ENCODE measurements at places on chromosomes 16 and 17. TPM values are rescaled to one million over a fixed set of nuclear protein-coding genes. Genes with fewer than 3 reads are reported as not detected.

- DNase-seq, result no peak
Measured at GRCh38 chr17:41476866-41477815, 3.8 kb downstream of the KRT35 start.

DNA sequence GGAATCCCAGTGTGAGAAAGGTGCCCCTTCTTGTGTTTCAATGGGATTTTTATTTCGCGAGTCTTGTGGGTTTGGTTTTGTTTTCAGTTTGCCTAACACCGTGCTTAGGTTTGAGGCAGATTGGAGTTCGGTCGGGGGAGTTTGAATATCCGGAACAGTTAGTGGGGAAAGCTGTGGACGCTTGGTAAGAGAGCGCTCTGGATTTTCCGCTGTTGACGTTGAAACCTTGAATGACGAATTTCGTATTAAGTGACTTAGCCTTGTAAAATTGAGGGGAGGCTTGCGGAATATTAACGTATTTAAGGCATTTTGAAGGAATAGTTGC lies 567 bp downstream of the UBB start:
- no peak for DNase-seq

GRCh38 chr17:43860077-43860725 lies 13.2 kb downstream of the CD300LG start:
- no peak for DNase-seq

UTP18 gene
- 21.0 TPM for total RNA-seq

DNA sequence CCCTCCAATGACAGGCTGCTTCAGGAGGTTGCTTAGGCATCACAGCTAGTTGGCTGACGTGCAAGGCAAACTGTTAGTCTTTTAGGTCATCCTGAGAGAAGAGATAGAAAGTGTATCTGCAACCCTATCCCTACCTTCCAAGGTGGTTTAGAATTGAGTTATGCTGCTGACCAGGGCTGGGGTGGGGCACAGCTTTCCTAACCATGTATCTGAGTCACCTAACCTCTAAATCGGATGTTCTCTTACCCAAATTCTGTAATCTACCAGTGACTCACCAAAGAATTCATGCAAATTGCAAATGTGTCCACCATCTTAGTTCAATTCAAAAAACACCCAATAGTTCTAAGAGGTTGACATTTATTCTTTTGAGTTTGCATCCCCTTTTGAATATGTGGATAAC lies 107.2 kb upstream of the DYNLRB2 start:
- DNase-seq, result no peak

DNA sequence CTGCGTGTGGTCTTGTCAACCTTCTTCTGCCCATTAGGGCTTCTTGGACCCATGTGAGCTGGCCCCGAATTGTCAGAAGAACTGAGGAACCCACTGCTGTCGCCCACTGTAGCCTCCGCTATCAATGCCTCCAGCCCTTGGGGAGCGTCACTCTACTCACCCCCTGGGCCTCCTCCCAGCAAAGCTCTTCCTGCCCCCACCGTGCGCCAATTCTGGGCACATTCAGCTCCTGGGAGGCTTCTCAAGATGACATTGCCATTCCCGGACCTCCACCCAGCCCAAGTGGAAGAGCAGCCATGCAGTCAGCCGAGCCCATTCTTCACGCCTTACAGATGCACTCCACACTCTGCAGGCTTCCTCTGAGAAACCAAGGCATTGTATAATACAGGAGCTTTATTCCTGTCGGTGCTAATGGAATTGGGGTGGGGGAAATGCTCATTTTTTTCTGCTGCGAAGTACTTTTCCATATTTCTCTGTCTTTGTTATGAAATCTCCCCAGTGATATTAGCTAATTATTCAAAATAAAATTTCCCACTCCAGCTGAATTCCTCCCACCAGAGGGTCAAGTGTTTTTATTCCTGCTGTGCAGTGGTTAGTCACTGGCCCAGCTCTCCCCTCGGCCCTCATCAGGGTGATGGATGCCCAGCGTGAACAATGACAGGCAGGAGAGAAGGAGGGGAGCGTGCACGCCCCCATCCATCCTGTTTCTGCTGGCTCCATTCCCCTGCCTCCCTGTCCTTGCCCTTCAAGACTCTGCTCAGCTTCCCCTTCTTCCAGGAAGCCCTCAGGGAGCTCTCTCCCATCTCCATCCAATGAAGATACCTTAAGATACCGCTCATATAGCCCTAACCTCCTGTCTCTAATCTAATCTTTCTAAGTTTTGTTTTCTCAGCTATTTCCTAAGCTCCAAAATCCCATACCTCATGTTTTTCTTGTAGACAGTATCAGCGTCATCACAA lies 87.7 kb downstream of the C16orf95 start:
- DNase-seq, result no peak

GRCh38 chr17:36817483-36818048 lies 119.7 kb upstream of the LHX1 start:
- DNase-seq, result no peak

- DNase-seq, result no peak
Measured at GRCh38 chr17:67974598-67975066, 21.6 kb downstream of the C17orf58 start.

DNA sequence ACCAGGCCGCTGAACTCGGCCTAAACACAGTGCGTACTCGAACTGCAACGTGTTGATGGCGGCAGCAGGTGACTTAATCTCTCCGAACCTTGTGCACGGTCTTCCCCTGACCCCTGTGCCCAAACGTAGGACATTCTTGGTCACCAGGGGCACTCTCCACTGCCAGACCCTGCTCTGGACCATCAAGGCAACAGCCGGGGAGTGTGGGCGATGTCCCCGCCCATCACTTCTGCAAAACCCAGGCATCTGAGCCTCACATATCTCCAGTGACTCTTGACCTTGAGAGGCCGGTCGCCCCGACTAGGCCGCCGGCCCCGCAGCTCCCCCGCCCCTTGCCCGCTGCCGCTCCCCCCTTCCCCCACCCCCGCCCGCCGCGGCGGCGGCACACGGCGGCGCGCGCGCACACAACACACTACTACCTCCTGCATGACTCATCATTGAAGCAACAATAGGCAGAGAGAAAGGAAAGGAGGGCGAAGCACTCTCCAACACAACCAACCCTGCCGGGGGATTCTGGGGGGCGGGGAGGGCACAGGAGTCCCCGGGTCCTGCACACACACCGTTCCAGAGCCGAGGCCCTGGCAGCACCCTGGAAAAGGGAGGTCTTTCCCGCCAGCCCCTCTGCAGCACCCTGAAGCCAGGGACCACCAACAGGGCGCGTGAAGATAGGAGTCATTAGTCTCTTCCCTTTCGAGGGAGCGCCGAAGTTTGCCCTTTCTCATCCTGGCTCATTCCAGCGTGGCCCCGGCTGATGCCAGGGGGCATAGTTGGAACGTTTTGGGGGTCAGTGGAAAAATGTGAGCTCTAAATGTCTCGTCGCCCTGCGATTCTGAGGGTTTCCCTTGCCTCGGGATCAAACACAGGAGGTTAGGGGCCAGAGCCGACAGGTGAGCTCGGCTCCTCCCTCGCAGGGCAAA lies 1.9 kb downstream of the MNT start:
- peak; percentile 74 for DNase-seq

TBC1D3C gene
- total RNA-seq, result not detected

GRCh38 chr17:55699181-55699860 lies 23.3 kb downstream of the TMEM100 start:
- no peak for DNase-seq

DNA sequence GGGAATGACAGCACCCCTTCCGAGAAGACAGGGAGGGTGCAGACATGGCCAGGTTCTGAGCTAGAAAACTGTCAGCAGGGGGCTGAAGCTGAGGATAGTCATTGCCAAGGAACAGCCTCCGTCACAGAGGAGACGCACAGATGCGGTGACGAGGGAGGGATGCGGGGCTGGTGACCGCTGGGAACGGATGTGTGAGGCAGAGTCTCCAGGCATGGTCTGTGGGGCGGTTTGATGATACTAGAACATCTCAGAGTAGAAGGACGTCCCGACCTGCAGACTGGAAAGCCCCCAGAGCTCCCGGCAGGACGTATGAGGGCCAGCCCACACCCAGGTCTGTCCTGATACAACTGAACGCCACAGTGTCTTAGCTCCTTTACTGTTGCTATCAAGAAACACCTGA lies 1.8 kb upstream of the CSNK1D start:
- DNase-seq, result no peak

ZNF689 gene
- 5.7 TPM for total RNA-seq

- DNase-seq, result no peak
Measured at GRCh38 chr16:27112093-27112811, 45.5 kb downstream of the C16orf82 start.

EFCAB5 gene
- total RNA-seq, result 0.42 TPM

- DNase-seq, result no peak
Measured at GRCh38 chr16:20049831-20050230, 23.9 kb downstream of the GPR139 start.

- DNase-seq, result no peak
Measured at GRCh38 chr17:40456396-40456951, 13.2 kb downstream of the IGFBP4 start.

- DNase-seq, result no peak
Measured at GRCh38 chr16:77596261-77596660, 126.1 kb upstream of the NUDT7 start.

DNA sequence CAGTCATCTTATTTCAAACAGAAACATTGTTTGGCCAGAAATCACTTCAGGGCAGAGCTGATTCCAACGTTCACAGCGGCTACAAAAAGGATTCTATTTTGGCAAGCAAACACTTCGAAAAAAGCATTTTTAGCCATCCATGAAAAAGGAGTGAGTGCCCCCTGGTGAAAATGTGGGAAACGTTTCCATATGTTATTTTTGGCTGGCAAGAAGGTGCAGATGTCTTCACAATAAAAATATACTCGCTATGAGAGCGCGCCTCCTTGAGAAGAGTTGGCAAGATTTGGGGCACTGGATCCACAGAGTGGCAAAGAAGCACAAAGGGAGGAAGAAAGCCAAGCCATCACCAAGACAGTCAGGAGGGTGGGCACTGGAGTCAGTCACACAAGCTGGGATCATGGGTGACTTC lies 191.1 kb downstream of the CHD9NB start:
- DNase-seq, result no peak
